Right ventricle myocardium superior (tissue), 1 donor: ENCODE measurements at places on chromosomes 5 and 9. TPM values are rescaled to one million over a fixed set of nuclear protein-coding genes. Genes with fewer than 3 reads are reported as not detected.

- no peak for DNase-seq
Observed at GRCh38 chr5:69502767-69503488, 10.3 kb downstream of the OCLN start.

DNA sequence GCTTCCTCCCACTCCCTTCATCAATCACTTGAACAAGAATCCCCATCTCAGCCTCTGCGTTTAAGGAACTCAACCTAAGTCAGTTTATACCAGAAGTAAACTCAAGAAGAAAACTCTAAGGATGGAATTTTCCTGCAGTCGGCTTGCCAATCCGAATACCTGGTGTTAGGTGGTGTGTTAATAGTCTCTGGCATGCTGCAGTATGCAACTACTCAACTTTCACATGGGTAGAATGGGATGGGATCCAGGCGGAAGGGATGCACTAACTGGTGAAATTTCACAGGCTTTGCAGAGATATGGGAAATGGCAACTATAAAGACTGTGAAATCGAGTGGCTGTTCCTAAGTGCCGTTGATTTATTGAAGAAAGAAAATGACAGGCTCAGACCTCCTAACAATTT lies 560.6 kb downstream of the TLE1 start:
- DNase-seq = no peak

- DNase-seq = no peak
Observed at GRCh38 chr9:20242510-20243189, 379.6 kb downstream of the MLLT3 start.

DNA sequence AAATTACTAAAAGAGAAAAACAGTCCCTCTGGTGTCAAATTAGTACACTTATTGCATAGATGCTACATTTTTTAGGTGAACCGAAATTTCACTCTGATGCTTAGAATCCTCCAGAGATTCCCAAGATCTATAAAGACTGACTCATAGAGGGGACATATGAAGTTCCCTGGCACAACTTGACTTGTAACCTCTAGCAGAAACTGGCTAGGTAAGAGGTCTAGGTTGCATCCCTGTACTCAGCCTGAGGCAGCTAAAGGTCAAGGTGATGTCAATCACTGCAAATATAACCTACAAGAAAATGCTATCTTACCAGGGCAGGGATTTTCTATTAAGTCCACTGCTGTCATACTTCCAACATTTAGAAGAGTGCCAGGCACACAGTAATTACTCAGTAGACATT lies 24.2 kb downstream of the HOMER1 start:
- no peak for DNase-seq

- no peak for DNase-seq
Observed at GRCh38 chr5:67193439-67193807, 3.2 kb downstream of the CD180 start.

- no peak for DNase-seq
Observed at GRCh38 chr5:11904265-11904906, at the start of gene CTNND2. Gene CTNND2 (minus strand): TSS chr5:11904446. CDS start chr5:11903853, 593 bp downstream.

GRCh38 chr5:119417891-119418605 lies 34.2 kb upstream of the HSD17B4 start:
- DNase-seq = no peak

DNA sequence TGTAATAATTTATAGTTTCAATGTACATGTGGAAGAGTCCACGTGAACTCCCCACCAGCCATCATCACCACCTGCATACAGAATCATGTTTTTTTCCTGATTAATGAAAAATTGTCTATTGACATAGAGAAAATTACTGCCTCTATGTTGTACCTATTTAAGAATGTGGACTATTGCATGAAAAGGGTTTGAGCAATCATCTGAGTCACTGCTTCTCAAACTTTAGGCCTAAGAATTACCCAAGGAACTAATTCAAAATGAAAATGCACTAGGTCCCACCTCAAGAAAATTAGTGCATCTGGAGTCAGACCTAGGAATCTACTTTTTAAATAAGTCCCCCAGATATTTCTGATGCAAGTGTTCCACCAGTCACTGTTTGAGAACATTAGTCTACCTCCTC lies 709.3 kb downstream of the MAT2B start:
- no peak for DNase-seq

DNA sequence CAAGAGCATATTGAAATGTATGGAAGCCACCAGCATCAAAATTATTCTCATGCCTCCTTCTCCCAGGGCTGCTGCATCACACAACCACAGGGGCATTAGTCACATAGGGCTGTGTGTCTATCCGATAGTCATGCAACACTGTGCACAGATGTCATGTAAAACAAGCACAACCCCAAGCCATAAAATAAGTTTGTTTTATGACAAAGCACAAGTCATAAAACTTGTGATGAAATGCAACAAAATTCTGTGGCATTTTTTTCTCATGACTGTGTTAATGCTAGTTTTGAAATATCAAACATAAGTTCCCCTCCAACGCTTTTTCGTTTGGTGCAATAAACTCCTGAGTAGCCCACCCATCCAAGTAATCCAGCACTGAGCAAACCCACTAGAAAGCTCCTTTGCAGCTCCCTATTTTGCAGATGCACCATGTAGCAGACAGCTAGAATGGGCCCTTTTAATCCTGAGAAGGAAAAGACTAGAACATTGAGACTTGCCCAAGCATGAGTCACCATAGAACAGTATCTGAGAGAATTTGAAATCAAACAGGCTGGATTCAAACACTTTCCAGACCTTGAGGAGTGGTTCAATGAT lies 93.3 kb upstream of the ZNF366 start:
- no peak for DNase-seq

- DNase-seq = no peak
Observed at GRCh38 chr5:173699966-173700365, 83.5 kb upstream of the BOD1 start.

- no peak for DNase-seq
Observed at GRCh38 chr9:94827584-94828304, 101.2 kb downstream of the AOPEP start.

DNA sequence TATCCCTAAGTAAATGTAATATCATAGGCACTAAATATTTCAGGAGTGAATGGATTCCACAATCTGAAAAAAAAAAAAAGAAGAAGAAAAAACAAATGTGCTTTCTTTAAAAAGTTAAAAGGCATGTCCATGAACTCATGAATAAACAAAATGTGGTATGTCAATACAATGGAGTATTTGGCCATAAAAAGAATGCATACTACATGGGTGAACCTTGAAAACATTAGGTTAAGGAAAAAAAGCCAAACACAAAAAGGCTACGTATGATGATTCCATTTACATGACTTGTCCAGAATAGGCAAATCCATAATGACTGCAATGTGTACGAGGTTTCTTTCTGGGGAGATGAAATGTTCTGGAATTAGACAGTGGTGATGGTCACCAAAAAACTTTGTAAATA lies 45.3 kb downstream of the FNIP1 start:
- no peak for DNase-seq

The LCN15 gene
- total RNA-seq = not detected

The AHRR gene
- total RNA-seq = 1.8 TPM

The IRX4 gene
- 15.8 TPM for total RNA-seq

The LCNL1 gene
- total RNA-seq = 9.7 TPM
